Cardiac fibroblast (primary cell): ENCODE measurements at places on chromosomes 2 and 18.

GRCh38 chr2:41723526-41723925 lies 324.3 kb upstream of the PKDCC start:
- no peak for DNase-seq

DNA sequence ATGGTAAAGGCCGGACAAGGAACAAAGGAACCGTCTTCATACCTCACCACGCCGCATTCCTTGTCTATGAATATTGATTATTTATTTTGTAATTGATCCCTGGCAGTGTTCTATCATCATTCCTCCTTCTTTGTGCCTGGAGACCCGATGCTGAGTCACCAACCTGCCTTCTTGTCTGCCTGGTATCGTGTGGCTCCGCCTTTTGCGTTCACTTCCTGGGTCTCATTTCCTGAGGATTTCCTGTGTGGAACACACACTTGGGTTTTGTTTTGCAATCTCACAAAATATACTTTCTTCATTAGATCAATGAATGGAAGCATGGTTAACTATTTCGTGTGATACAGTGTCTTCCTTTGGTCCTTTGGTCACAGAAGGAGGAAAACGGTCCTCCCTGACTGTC lies 95.5 kb upstream of the SNTG2 start:
- no peak for DNase-seq

GRCh38 chr2:10258326-10258725 lies 44.4 kb upstream of the HPCAL1 start:
- DNase-seq, result no peak

DNA sequence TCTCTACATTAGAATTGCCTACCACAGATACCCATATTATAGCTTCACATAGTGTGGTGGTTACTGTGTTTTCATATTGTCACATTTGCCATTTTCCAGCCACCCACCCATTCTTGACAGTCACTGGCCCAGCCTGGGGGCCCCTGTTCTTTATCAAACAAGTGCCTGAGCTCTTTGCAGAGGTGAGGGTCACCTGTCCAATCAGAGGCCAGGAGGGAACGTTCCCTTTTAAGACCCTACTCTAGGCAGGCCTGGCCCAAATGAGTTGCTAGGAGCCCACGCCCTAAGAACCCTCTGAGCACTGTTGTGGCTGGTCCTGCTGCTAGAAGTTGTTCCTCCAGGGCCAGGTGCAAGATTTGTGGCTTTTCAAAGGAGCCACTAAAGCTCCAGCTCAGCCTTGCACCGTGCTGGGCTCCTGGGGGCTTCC lies 5.2 kb downstream of the IL37 start:
- no peak for DNase-seq

DNA sequence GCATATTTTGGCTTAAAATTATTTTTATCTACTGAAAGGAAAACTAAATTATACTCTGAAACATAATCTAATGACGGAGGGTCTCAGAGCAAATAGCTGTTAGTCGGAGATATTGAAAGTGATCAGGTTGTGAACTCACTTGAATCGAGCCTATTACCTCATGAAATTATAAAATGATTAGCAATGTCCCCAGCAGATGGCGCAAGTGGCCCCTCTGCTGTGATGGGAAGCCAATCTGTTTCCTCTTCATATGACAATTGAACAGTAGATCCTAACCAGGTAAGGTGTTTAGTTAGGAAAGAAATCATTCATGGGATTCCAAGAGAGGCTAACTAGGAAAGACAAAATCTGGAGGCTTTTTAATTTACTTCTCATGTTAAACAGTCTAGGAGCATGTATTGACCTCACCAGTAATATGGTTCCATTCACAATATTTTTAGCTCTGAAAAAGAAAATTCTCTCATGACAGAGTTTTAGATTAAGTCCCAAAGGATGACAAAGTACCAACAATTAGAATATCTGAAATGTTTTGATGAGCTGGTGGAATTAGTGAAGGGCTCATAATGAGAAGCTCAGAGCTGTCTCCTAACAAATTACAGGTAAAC lies 29.9 kb upstream of the MPPE1 start:
- peak; percentile 74 for DNase-seq

DNA sequence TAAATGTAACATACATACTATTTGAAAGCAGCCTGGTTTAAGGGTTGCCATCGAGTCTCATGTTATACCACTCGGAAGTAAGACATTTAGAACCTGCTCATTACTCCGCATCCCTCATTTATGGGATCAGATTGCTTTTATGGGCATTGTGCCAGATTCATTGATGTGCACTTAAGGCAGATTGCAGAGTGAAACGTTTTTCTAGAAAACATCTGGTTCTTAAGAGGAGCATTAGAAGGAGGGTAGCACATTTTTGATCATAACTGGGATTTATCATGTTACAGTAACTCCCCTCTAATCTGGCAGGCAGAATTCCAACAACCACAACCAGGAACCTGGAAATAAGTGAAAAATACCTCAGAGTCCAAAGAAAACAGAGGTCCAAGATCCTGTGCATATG lies 74.2 kb upstream of the GALNT3 start:
- DNase-seq, result peak; percentile 53

DNA sequence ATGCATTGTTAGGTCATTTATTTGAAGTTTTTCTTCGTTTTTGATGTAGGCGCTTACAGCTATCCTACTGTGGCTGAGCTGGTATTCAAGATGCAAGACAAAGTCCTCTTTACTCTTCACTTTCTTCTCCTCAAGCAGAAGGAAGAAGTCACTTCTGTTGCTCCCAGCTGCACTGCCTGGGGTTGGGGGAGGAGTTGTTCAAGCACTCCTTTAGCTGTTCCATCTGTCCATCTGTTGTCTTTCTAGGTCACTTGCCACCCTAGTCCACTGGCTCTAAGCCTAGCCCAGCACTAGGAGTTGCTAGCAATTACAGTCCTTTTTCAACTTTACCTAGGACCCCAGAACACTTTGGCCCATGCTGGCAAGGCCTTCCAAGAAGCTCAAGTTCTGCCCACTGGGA lies 200.6 kb upstream of the RBMS1 start:
- no peak for DNase-seq

GRCh38 chr2:43133708-43134570 lies 92.5 kb downstream of the ZFP36L2 start:
- no peak for DNase-seq

DNA sequence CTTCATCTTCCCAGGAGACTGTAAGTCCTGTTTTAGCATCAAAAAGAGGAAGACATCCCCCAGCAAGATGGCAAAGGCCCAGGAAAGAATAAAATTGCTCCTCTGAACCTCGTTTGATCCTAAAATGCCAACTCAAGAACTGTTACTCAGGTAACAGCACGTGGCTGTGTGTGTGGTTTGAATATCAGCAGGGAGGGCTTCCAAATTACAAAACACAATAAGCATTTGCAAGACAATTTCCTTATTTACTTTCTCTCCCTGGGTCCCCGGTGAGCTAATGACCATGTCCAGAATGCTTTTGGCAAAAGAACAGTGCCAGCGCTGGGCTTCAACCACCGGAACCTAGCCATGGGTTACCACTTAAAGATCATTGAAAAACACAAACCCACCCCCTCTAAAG lies 163.6 kb downstream of the C1D start:
- DNase-seq, result no peak
